ENCODE measurements at places on chromosomes 11 and 22. TPM values are rescaled to one million over a fixed set of nuclear protein-coding genes. Genes with fewer than 3 reads are reported as not detected.

The TMEM126B gene
- total RNA-seq = 49.5 TPM

The ART1 gene
- total RNA-seq = not detected

GRCh38 chr11:35063488-35063931, 75.5 kb upstream of the CD44 start:
- DNase-seq = no peak

DNA sequence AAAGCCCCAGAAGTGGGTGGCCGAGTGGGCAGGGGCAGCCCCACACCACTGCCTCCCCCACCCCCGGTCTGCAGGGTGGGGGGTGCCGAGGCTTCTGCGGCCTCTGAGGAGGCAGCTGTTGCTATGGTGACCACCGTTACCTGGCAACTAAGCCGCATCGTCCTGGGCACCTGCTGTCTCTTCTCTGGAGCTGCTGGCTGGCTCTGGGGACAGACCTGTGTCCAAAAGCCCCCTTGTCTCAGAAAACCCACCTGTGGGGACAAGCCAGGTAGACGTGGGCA, 79.9 kb upstream of the PRR5 start:
- no peak for DNase-seq

GRCh38 chr11:10301656-10302358, 3.1 kb upstream of the ADM start:
- DNase-seq = peak; percentile 76

GRCh38 chr11:103317118-103317517, 207.9 kb downstream of the DYNC2H1 start:
- DNase-seq = no peak

DNA sequence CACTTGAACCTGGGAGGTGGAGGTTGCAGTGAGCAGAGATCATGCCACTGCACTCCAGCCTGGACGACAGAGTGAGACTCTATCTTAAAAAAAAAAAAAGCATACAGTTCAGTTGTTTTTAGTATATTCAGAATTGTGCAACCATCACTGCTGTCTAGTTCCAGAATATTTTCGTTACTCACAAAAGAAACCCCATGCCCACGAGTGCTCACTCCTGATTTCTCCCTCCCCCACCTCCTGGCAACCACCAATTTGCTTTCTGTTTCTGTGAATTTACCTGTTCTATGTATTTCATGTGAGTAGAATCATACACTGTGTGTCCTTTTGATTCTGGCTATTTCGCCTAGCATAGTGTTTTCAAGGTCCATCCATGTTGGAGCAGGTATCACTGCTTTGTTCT, 24.8 kb downstream of the PTPRJ start:
- DNase-seq = no peak

The UBQLNL gene
- not detected for total RNA-seq

DNA sequence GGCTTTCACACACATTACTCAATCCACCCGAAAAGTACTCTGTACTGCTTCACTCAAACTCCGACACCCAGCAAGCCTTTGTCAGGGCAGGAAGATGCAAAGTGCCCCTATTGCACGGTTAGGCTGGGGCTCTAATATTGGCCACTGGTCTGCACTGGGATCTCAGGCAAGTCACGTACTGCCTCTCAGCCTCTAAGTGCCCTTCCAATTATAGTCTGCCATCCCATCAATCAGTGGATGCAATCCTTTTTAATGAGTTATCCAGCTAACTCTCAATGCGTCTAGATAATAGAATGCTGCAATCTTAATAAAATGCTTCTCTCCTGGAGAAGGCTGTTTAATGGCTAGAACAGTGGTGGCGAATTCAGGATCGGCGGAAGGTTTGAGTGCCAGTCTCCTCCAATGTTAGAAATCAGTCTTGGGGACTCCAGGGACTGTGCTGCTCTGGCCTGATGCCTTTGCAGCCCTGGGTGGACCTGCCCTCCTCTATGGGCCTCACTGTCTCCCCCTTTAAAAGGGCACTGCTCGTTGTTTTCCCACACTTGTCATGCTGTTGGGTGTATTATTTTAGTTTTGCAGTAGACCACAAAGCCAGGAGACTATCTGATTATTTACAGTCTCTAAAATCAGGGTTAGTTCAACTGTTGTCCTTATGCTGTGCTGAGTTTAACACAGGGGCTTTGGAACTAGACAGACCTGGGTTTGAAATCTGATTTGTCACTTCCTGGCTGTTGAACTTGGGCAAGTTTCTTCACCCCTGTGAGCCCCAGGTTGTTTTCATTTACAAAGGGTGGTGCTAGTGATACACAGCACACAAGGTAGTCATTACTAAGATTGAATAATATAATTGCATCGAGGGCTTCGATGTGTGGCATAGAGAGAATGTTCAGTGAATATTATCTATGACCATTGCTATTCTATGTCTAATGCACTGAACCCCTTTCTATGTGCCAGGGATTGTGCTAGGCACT, 36.7 kb downstream of the CLMP start:
- DNase-seq = no peak

The NAA40 gene
- 15.1 TPM for total RNA-seq

DNA sequence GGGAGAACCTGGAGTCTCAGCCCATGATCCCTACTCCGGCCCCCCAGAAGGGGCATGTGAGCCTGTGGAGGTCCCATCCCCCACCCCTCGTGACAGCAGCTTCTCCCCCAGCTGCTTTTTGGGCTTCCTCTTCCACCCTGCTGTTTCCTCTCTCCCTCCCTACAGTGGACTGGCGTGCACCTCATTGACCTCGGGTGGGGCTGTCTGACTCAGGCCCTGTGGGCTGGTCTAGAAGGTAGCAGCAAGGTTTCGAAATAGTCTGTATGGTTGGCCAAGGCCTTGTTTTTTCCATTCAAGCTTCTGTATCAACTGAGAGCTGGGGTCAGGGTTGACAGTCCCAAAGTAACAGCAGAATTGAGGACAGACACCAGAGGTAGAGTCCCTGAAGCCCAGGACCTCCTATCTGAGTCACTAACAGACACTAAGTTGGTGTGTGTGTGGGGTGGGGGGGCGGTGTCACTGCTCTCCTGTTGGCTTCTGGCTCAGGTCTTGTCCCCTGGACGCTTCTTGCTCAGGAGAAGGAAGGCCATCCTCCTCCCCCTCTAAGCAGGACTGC, 7.7 kb downstream of the SLC37A2 start:
- DNase-seq = no peak

DNA sequence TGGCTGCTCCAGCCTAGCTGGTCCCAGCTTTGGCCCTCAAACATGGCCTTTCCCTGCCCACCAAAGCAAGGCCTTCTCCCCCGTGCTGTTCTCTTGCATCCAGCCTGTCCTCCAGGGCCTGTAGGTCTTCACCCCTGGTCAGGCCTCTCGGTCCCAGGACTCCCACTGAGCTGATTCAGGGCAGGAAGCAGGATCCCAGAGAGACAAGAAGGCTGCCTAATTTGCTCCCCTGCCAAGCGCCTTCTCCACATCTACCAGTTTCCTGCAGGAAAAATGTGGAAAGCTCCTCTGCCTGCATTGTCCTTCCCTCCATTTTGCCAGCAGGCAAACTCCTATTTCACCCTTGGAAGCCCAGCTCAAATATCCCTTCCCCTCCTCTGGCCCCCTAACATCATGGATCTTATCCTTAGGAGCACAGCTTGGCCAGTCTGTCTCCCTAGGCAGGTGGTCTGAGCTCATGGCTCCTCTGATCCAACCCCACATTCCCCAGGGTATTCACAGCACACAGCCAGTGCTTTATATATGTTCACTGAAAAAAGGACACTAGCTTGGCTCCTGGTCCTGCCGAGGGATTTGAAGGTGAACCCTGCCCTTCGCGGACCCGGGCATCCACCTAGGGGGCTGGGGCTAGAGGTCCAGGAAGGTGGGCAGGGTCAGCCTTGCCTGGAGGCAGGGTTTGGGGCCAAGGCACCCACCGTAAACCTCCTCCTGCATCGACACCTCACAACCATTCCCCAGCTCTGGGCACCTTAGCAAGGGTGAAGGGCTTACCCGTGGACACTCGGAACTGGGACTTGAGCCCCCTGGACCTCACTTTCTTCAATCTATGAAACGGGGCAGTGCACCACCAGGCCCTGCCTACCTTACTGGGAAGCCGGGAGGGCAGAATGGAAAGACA, 968 bp downstream of the RHBDD3 start:
- DNase-seq = peak; percentile 17

The C11orf16 gene
- not detected for total RNA-seq

- no peak for DNase-seq
These were observed 14.3 kb downstream of the MTFP1 start for GRCh38 chr22:30439836-30440235.

DNA sequence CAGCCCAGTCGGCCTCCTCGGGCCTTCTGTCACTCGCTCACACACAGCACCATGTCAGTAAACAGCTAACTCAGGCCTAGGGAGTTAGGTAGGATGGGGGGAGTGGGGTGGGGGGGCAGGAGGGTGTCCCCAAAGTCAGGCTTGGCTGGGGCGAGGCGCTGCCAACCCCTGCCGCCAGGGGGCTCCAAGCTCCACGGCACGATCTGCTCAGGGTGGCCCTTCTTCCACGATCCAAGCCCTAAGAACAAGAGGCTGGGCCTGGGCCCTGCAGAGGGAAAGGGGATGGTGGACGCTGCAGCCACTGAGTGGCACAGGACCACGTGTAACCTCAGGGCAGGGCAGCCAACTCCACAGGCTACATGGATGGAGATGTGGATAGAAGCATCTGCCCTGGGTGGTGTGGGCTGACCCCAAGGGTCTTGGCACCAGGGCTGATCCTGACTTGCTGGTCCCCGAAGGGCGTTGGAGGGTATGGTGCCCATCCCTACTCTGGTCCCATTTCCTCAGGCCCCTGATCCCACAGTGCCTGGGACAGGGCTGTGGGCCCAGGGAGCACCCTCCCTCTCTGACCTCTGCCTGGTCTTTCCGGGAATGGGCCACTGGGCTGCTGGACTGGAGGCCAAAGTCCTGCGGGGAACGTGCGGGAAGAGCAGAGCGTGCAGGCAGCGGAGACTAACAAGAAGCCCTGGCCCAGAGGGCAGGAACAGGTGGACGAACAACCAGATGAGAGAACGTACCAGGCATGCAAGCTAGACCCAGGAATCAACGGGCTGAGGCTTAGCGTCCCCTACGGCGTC, 29.1 kb upstream of the TXNRD2 start:
- peak; percentile 42 for DNase-seq

The MPPED2 gene
- total RNA-seq = not detected

DNA sequence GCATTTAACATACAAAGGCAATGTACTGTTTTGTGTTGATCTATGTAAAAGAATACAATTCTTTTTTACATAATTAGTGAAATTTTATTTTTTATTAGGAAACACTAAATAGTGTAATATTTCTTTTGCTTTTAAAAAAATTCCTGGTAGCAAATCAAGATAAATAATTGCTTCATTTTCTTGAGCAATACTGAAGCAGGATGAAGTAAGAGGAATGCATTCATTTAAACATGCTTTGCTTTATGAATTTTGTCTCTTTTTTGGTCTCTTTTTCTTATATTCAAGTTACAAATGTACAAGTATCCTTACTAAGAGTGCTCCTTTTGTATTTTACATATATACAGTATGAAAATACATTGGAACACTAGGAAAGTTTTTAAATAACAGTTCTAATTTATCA, 144.4 kb upstream of the TEAD1 start:
- DNase-seq = no peak

GRCh38 chr11:35135222-35135621, 3.7 kb upstream of the CD44 start:
- DNase-seq = no peak

GRCh38 chr22:19772673-19773469, 12.3 kb downstream of the TBX1 start:
- no peak for DNase-seq

GRCh38 chr11:68306636-68307035, 5.8 kb upstream of the LRP5 start:
- DNase-seq = no peak

The CTSW gene
- not detected for total RNA-seq

The CRYBB3 gene
- not detected for total RNA-seq

- no peak for DNase-seq
These were observed 11.1 kb downstream of the RANGAP1 start for GRCh38 chr22:41274856-41275255.

DNA sequence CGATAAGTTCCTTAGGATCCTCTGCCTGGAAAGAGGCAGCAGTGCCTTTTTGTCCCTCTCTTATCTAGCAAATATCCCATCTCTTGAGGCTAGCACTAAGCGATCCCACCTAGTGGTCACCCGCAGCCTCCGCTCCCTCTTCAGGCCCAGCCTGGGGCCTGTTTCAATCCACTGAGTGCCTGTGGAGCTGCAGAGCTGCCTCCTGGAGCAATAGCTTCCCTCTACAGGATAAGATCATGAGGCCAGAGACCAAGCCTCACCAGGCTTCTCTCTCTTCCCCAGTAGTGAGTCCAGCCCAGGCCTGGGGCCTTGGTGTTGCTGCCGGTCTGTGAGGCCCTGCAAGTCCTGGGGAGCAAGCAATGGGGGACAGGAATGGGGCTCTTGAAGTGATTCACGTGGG, 65.8 kb downstream of the SLC22A12 start:
- DNase-seq = no peak

- DNase-seq = no peak
These were observed 61.9 kb downstream of the NRXN2 start for GRCh38 chr11:64661146-64661545.

GRCh38 chr11:134261626-134262488, 8.5 kb downstream of the ACAD8 start:
- no peak for DNase-seq

DNA sequence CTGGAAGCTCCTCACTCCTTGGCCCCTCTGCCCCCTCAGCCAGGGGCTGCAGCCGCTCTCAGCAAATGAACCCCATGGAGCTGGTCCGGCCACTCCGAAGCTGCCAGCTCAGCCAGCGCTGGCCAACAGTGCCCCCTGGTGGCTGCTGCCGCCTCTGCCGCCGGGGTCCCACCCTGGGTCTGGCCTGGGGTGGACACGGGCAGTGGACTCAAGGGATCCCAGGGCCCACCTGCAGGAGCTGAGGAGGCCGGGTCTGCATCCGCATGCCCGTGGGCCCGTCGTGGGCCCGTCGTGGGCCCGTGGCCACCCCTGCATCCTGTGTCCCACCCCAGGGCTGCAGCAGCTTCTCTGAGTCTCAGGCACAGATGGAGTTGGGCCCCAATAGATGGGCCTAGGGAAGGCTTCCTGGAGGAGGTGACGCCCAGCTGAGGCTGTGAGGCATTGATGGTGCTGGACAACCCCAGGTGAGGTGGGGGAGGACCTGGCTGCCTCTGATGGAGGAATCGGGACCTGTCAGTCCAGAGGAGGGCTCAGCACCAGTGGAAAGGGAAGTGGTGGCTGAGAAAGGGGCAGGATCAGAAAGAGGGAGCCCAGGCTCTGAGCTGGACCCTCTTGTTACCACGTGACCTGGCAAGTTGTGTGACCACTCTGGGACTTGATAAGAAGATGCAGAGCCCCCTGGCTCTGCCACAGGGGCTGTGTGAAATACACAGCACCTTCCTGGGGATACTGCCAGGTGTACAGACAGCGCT, 522.3 kb downstream of the BRD1 start:
- peak; percentile 54 for DNase-seq
